ENCODE measurements at places on chromosomes 6 and 20. TPM values are rescaled to one million over a fixed set of nuclear protein-coding genes. Genes with fewer than 3 reads are reported as not detected.

Gene MYCT1
- 6.3 TPM for total RNA-seq

Gene PLEKHG1
- 35.2 TPM for total RNA-seq

Gene CPNE5
- total RNA-seq = not detected

Gene PRND
- total RNA-seq = 0.06 TPM

Measured in lower leg skin (tissue), 4 donors.